Skin of body (tissue), 3 donors: ENCODE measurements at places on chromosomes 1 and 21.

- no peak for DNase-seq
Observed at GRCh38 chr1:156439036-156439776, 61.4 kb downstream of the MEF2D start.

DNA sequence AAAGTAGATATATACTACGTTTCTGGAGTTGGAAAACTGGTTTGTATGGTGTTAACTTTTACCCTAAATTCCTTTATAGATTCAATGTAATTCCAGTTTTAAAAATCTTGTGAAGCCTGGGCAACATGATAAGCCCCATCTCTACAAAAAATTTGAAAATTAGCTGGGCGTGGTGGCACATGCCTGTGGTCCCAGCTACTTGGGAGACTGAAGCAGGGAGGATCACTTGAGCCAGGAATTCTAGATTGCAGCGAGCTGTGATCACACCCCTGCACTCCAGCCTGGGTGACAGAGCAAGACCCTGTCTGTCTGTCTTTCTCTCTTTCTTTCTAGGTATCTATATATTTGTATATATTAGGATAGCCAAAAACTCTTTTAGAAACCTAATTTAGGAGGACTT lies 141.9 kb downstream of the CLEC20A start:
- DNase-seq, result no peak

GRCh38 chr21:42699196-42699595 lies 45.8 kb downstream of the PDE9A start:
- DNase-seq, result no peak

GRCh38 chr1:224873434-224874369 lies 55.8 kb upstream of the DNAH14 start:
- DNase-seq, result no peak

DNA sequence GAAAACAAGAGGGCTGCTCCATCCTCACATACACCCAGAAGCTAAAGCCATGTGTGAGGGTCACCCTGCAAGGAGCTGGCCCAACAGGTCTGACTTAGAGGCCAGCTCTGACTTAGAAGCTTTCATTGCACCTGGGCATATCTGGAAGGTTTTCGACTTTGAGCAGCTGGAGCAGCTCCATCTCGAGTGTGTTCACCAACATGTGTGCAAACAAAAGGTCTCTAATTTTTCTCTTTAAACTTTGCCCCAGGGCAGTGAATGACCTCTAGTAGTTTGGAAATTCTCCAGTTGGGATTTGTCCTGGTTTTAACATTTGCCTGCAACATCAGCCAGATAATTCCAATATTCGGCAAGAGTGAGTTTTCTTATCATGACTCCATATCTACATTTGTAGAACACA lies 108.3 kb downstream of the TNR start:
- DNase-seq, result no peak
